Renal cortex interstitium (tissue), 15 donors: ENCODE measurements at places on chromosomes 12 and 14. TPM values are rescaled to one million over a fixed set of nuclear protein-coding genes. Genes with fewer than 3 reads are reported as not detected.

GRCh38 chr14:20873370-20874177 is 17.6 kb upstream of the RNASE3 start:
- DNase-seq: peak; percentile 54

DNA sequence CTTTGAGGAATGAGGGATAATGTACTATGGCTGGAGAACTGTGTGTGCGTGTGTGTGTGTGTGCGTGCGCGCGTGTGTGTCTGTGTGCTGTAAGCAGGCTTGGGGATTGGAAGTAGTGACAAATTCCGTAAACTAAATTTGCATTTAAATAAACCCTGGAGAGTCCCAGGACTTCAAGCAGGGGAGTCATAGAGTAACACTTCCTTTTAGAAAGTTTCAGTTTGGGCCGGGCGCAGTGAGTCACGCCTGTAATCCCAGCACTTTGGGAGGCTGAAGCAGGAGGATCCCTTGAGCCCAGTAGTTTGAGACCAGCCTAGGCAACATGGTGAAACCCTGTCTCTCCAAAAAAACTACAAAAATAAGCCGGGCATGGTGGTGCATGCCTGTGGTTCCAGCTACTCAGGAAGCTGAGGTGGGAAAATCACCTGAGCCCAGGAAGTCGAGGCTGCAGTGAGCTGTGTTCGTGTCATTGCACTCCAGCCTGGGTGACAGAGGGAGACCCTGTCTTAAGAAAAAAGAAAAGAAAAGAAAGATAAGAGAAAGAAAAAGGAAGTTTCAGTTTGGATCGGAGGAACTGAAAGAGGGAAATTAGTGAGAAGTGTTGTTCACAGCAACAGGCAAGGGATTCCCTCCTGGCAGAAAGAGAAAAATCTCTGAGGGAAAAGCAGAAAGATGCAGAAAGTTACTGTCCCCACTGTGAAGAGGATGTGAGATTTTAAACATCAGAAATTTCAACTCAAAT is 222.7 kb upstream of the SOX5 start:
- no peak for DNase-seq

DNA sequence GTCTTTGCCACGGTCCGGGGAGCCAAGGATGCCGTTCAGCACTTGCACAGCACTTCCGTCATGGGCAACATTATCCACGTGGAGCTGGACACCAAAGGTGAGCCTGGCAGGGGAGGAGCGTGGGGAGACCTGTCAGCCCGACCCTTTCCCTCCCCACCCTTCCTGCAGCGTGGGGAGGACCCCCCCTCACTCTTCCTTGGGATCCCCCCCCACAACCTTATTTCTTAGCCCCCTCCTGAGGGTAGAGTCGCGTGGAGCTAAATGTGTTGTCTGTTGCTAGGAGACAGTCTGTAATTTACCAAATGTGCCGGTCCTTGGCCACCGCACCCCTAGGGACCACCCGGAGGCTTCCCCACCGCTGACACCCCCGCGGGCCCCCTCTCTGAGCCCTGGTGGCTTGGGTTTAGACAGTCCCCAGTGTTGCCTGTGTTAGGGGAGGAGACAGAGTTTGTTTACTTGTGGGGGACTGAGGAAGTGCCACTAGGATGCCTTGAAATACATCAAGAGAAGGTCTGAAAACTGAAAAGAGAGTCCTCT is 2.3 kb downstream of the SETD1B start:
- no peak for DNase-seq

DNA sequence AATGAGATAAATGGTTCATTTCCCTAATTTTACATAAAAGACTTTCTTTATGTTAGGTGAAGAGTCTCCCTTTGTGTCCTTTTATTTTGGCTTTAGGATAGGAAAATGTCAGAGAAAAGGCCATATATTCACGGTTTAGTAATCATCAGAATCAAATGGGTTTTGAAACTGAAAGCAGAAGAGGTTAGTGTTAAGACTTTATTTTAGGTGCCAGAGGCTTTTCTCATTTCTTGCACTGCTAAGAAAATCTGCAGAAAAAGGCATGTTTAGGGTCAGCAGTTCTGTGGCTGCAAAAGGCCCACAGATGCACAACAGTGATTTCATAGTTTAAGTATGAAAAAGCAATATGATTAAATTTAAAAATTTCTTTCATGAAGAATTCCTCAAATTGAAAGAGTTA is 80.4 kb upstream of the SINHCAF start:
- no peak for DNase-seq

DNA sequence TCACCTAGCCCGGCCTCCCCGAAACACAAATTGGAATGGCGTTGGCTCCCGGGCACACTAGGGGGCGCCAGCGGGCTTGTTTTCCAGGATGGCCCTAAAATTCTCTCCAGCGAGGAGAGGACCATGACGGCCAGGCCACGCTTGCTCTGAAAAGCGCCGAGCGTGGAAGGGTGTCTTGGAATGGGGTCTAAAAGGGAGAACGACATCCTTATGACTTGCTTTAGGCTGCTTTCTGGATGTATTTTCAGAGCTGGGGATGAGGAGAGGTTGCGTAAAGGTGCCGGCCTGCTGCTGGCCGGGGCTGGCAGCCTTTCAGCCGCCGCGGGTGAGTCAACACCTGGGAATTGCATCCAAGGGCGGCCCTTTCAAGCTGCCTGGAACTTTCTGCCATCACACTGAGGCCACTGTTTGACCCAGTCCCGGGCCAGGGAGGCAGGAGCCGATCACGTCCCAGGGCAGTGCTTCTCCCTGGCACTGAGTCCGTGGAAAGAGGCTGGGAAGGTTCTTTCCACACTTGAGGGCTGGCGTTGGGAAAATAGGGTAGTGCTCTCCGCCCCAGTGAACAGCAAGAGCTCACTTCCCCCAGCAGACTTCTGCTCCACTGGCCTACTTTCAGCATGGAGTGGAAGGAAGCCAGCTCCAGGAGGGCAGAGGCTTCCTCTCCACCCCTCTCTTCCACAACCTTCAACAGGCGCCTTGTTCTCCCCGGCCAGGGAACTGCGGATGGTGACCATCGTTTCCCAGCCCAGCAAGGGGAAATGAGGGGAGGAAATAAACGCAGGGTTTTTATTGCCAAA is 216.2 kb downstream of the TTC8 start:
- peak; percentile 81 for DNase-seq

DNA sequence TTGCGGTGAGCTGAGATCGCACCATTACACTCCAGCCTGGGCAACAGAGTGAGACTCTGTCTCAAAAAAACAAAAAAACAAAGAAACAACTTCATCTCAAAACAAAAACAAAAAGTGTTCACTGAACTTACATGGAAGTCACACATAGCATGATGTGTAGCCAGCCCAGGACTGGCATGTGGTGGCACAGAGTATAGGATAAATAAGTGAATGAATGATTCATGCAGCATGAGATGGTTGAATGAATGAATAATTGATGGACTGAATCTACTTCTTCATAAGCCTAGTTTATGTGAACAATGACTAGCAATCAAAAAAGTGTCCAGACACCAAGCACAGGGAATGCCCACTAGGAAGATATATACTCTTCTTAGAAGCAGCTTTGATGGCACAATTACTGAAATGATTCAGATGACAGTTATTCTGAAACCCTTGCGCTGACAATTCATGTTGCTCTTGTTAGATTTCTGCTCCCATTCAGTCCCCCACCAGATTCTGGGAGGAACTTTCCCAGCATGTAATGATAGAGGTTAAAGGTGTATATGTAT is 31.6 kb upstream of the SERPINA6 start:
- DNase-seq: no peak

- no peak for DNase-seq
Observed at GRCh38 chr12:110941391-110941790, 21.0 kb upstream of the MYL2 start.

- no peak for DNase-seq
Observed at GRCh38 chr14:57574617-57575288, 81.1 kb upstream of the CCDC198 start.

The SVOP gene
- polyA plus RNA-seq: 0.09 TPM

- DNase-seq: no peak
Observed at GRCh38 chr12:116143909-116144308, 133.6 kb downstream of the MED13L start.

- no peak for DNase-seq
Observed at GRCh38 chr14:61470261-61470960, 149.0 kb downstream of the PRKCH start.

The SAMD4A gene
- polyA plus RNA-seq: 10.1 TPM

- DNase-seq: no peak
Observed at GRCh38 chr14:86777963-86778602, 1214.9 kb downstream of the GALC start.

GRCh38 chr14:35879151-35879648 is 53.1 kb downstream of the BRMS1L start:
- no peak for DNase-seq

DNA sequence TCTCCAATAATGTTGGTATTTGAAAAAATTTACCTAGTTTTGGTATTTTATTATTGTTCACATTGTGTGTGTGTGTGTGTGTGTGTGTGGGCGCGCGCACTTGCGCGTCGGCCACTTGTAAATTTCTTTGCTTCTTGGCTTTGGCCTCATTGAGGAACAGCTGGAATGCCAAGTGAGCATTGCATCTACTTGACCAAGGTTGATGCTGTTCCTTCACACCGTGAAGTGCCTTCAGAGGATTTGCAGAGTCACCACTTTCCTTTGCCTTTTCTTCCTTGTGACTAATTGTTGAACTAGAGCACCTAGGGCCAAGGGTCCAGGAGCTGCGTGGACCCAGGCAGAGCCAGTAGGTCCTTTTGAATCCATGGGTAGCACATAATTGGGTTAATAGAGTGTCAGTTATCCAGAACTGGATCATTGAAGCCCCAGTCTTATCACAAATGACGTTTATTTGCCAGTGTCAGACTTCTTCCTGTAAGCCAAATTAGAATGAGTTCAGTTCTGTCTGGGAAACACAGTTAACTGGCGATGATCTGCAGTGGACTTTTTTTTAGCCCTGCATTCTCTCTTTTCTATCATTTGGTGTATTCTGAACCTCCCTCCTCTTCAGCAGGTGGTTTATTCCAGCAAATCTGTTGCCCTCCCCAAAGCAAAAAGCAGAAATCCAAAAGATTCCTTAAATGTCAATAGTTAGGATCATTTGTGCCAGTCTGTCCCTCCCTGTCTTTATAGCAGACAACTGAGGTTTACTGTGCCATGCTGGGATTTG is 2.6 kb downstream of the PPP2R5C start:
- DNase-seq: no peak

DNA sequence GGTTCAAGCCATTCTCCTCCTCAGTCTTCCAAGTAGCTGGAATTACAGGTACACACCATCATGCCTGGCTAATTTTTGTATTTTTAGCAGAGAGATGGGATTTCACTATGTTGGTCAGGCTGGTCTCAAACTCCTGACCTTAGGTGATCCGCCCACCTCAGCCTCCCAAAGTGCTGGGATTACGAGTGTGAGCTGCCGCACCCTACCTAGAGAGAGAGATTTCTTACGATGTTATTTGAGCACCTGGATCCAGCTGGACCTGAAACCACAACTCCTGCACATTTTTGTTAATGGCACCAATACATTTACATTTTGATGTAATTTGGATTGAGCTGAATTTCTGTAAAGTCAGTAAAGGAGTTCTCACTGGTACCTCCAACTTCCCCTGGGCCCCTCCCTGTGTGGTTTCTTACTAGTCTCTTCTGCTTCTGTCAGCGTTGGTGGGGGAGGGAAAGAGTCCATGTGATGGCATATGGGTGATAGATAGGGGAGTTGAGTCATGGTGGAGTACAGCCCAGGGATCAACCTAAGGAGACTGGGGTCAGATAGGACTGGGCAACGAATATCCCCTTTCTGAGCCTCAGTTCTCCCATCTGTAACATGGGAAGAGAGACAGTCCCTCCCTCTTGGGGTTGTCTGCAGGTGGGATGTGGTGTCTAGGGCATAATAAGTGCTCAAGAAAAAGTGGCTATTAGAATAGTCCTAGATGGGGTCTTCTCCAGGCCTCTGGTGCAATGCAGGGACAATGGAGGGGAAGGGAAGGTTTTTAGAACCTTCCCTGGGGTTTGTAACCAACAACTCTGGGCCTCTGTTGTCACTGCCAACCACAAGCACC is 83.3 kb upstream of the MED13L start:
- DNase-seq: no peak

The RPGRIP1 gene
- polyA plus RNA-seq: 0.42 TPM

The RDH16 gene
- polyA plus RNA-seq: 0.65 TPM

GRCh38 chr12:32198555-32198954 is 91.9 kb downstream of the BICD1 start:
- DNase-seq: no peak
